Lung (tissue), 17 donors: ENCODE measurements at places on chromosomes 12 and 14. TPM values are rescaled to one million over a fixed set of nuclear protein-coding genes. Genes with fewer than 3 reads are reported as not detected.

DDN gene
- total RNA-seq, result 0.11 TPM

MANSC1 gene
- 26.7 TPM for total RNA-seq

RPS6KA5 gene
- 9.0 TPM for total RNA-seq

SCNN1A gene
- 312 TPM for total RNA-seq

SLC10A1 gene
- not detected for total RNA-seq

DNA sequence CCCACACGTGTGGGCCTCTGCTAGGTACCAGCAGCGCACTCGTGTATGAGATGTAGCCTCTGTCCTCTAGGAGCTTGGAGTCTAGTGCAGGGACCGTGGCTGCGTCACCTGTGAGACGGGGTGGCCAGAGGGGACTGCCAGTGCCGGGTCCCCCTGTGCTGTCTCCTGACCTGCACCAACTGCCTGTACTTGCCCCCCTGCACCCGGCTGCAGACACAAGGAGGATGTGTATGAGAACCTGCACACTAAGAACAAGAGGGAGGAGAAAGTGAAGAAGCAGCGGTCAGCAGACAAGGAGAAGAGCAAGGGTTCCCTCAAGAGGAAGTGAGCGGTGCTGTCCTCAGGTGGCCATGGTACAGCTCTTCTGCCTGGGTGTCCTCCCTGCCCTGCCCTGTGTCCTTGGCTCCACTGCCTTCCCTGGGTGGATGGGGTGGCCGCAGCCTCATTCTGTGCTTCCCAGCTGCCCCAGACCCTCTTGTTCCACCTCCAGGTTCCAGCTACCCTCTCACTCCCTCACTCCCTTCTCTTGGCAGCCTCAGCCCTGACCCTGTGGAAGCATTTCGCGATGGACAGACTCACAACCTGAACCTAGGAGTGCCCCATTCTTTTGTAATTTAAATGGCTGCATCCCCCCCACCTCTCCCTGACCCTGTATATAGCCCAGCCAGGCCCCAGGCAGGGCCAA, 9.6 kb downstream of the PTPN6 start:
- no peak for DNase-seq
- H3K36me3 ChIP-seq, result peaks cover 26% of the 10 kb centered on the region
- no peak overlapping the region for H3K4me3 ChIP-seq
- H3K27me3 ChIP-seq, result no peaks in the 10 kb centered on the region
- peaks cover 16% of the 10 kb centered on the region for H3K4me1 ChIP-seq

DNA sequence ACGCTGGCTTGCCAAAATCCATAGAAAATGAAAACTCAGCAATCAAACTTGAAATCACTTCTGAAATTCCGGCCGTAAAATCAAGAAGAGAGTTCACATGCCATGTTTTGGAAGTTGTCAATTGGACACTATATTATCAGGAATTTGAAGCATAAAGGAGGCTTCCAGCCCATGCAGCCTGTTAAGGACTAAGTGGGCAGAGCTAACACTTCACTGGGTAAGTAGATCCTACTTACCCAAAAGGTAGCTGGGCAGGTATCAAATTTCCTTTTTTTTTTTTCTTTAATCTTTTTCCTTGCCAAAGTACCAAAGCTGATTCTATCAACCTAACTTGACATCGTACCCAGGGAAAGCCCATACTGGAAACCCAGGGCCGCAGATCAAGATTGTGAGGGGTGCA, 71.5 kb upstream of the ARHGAP5 start:
- peaks cover 7% of the 10 kb centered on the region for H3K4me1 ChIP-seq
- no peak overlapping the region for H3K27ac ChIP-seq
- H3K36me3 ChIP-seq, result no peaks in the 10 kb centered on the region
- DNase-seq, result peak; percentile 61

GRCh38 chr14:58703161-58703506, 65.4 kb downstream of the DACT1 start:
- H3K27me3 ChIP-seq, result no peaks in the 10 kb centered on the region
- no peak overlapping the region for H3K27ac ChIP-seq
- H3K36me3 ChIP-seq, result no peaks in the 10 kb centered on the region
- no peak for DNase-seq

- H3K4me1 ChIP-seq, result no peaks in the 10 kb centered on the region
- DNase-seq, result no peak
- no peak overlapping the region for H3K4me3 ChIP-seq
Observed at GRCh38 chr12:10607885-10608458, 5.4 kb downstream of the MAGOHB start.

GRCh38 chr12:9673404-9674225, 4.1 kb downstream of the CLEC2D start:
- no peaks in the 10 kb centered on the region for H3K4me1 ChIP-seq
- peak; percentile 65 for DNase-seq
- no peak overlapping the region for H3K4me3 ChIP-seq
- no peaks in the 10 kb centered on the region for H3K27me3 ChIP-seq

GRCh38 chr14:103741876-103742275, 26.3 kb downstream of the ZFYVE21 start:
- no peaks in the 10 kb centered on the region for H3K4me1 ChIP-seq
- no peak overlapping the region for H3K4me3 ChIP-seq
- no peak overlapping the region for H3K27ac ChIP-seq
- DNase-seq, result no peak

GRCh38 chr14:68606644-68607043, 186.2 kb downstream of the ZFP36L1 start:
- no peaks in the 10 kb centered on the region for H3K36me3 ChIP-seq
- H3K4me1 ChIP-seq, result peaks cover 36% of the 10 kb centered on the region
- H3K4me3 ChIP-seq, result no peak overlapping the region

DNA sequence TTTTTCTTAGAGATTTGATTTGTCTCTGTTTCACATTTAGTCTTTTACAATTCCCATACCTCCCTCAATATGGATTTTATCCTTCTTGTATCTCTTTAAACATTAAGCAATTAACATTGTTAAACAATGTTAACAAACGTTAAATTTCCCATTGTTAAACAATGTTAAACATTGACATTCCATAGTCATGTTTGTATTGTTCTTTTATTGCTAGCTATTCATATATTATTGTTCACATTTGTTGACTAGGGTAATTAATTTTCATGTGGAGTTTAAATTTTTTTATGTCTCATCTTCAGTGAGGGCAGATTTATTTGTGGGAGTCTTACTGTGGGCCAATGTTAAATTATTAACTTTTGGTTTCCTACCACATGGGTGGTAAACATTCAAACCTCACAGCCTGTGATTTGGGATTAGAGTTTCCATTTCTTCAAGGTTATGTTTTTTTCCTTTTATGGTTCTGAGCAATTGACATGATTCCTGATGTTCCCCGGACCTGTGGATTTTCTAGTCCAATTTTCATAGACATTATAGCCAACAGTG, 294.3 kb downstream of the ALG10B start:
- no peaks in the 10 kb centered on the region for H3K4me1 ChIP-seq
- no peaks in the 10 kb centered on the region for H3K27me3 ChIP-seq
- no peak overlapping the region for H3K4me3 ChIP-seq
- H3K27ac ChIP-seq, result no peak overlapping the region
- no peaks in the 10 kb centered on the region for H3K36me3 ChIP-seq
- DNase-seq, result no peak

DNA sequence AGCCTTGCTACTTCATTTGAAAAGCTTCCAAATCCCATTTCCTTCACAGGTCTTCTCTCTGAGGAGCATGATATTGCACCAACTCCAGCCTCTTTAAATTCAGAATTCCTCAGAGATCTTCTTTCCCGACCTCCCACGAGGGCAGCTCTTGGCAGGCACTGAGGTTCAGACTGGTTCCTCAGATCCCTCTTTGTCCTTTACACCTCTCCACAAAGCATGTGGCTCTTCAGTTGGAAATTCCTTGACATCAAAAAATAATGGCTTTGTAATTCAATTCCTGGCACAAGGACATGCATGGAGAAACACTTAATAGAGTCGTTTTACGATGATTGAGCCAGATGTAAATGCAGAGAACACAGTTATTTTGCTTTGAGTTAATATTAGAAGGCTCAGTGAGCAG, 63.2 kb upstream of the TMX1 start:
- no peak overlapping the region for H3K27ac ChIP-seq
- H3K4me3 ChIP-seq, result no peak overlapping the region
- H3K27me3 ChIP-seq, result no peaks in the 10 kb centered on the region

GRCh38 chr14:97458661-97459579, 661.7 kb downstream of the VRK1 start:
- H3K36me3 ChIP-seq, result no peaks in the 10 kb centered on the region
- H3K27me3 ChIP-seq, result no peaks in the 10 kb centered on the region
- DNase-seq, result peak; percentile 58
- H3K27ac ChIP-seq, result no peak overlapping the region
- H3K4me1 ChIP-seq, result peaks cover 2% of the 10 kb centered on the region
- H3K4me3 ChIP-seq, result no peak overlapping the region

GRCh38 chr14:51644217-51644933, 7.3 kb upstream of the FRMD6 start:
- H3K36me3 ChIP-seq, result no peaks in the 10 kb centered on the region
- H3K27me3 ChIP-seq, result no peaks in the 10 kb centered on the region
- no peak for DNase-seq
- H3K4me3 ChIP-seq, result no peak overlapping the region

- DNase-seq, result no peak
- H3K27ac ChIP-seq, result no peak overlapping the region
Observed at GRCh38 chr12:19988001-19988400, 380.3 kb upstream of the PDE3A start.

GRCh38 chr14:93939304-93940229, 12.4 kb downstream of the FAM181A start:
- H3K4me1 ChIP-seq, result no peaks in the 10 kb centered on the region
- peak overlapping the region; percentile 7 for H3K4me3 ChIP-seq
- H3K27me3 ChIP-seq, result no peaks in the 10 kb centered on the region
